Naive thymus-derived CD4-positive, alpha-beta T cell (primary cell): ENCODE measurements at places on chromosomes 3 and 15. TPM values are rescaled to one million over a fixed set of nuclear protein-coding genes. Genes with fewer than 3 reads are reported as not detected.

The GOLIM4 gene
- total RNA-seq, result 5.5 TPM

The TLR9 gene
- total RNA-seq, result 1.6 TPM

The GABRR3 gene
- total RNA-seq, result not detected in 2 replicates

The TNFAIP8L3 gene
- not detected for total RNA-seq

The CSPG5 gene
- total RNA-seq, result 0.41 and 0.64 TPM in 2 replicates

The C3orf80 gene
- not detected for total RNA-seq

The EXOSC7 gene
- total RNA-seq, result 37.9 TPM

The KY gene
- total RNA-seq, result not detected

The CCR4 gene
- 17.0 TPM for total RNA-seq

The PLCB2 gene
- 179 TPM for total RNA-seq

The TM6SF1 gene
- total RNA-seq, result 1.3 TPM

The BAHD1 gene
- 41.9 TPM for total RNA-seq

The TEX9 gene
- total RNA-seq, result 3.1 TPM

The SEC22C gene
- total RNA-seq, result 48.9 TPM

The FILIP1L gene
- total RNA-seq, result 0.13 TPM

The SEMA4B gene
- 15.9 TPM for total RNA-seq

The ZWILCH gene
- 6.8 TPM for total RNA-seq

The ANKRD63 gene
- total RNA-seq, result not detected

The ATP10A gene
- 67.8 and 71.2 TPM in 2 replicates for total RNA-seq

The EIF5A2 gene
- 3.7 and 5.5 TPM in 2 replicates for total RNA-seq

The GOLGA8N gene
- total RNA-seq, result 9.8 TPM

The SH2D7 gene
- not detected for total RNA-seq

The LRIG1 gene
- 31.8 TPM for total RNA-seq

The CACNA2D2 gene
- total RNA-seq, result 2.5 TPM

The ALDH1A3 gene
- total RNA-seq, result not detected in 2 replicates
